ENCODE measurements at places on chromosomes 5 and 9.

- no peak for DNase-seq
Measured at GRCh38 chr9:37451628-37452027, 13.6 kb downstream of the ZBTB5 start.

GRCh38 chr5:109218818-109219217, 191.0 kb downstream of the PJA2 start:
- no peak for DNase-seq

GRCh38 chr5:148469501-148469935, 85.8 kb downstream of the FBXO38 start:
- no peak for DNase-seq

DNA sequence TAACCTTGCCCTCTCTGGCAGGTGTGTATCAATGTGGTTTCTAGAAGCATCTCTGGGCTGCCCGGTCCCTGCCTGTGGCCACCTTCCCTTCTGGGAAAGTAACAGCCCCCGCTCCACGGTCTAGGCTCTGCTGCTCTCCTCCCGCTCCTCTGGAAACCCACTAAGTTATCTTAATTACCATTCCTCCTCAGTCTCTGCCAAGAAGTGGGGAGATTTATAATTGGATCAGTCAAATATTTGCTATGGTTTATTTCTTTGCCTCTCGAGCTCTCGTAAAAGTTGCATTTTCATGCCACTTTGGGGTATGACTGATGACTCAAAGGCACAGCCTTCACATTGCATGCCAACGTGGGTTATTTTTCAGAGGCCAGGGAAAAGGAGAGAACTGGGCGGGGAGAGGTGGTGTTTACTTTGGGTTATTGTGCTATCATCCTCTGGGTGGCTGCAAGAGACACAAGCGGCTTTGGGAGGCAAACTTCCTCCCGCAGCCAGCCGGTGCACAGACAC, 205.3 kb upstream of the WWC1 start:
- DNase-seq = no peak

DNA sequence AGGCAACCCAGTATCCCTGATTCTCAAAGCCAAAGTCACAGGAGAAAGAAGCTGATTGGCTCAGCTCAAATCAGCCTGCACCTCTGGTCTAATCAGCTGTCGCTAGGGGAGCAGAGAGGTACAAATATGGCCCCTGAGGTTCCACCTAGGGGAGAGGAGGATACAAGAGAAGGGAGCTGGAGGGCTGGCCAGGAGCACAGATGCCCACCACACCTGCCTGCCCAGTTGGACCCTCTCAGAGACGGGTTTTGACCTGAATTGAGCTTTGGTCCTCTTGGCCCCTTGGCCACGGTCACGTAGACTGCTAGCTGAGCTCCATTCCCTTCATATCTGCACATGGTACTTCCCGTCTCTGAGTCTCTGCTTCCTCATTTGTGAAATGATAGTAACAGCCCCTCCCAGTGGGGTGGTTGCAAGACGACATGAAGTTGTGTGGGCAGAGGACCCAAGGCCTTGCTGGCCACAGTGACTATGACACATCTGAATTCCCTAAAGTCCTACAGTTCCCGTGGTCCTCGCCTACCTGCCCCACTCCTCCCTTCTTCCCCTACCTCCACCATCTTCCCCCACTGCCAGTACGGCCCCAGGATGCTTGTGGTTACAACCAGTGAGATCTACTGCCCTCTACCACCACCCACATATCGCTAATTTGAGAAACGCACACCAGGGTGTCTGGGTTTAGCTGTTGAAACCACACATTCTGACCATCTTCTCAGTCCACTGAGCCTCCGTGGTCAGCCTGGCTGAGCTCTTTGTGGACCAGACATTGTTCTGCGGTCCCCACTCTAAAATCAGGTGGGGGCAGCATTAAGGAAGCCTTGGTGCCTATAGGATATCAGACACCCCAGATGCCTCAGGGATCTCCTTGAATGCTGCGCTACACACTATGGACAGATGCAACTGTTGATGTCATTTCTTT, 60.3 kb upstream of the NEK6 start:
- no peak for DNase-seq

Data from activated gamma-delta T cell (primary cell).